SW480 (cell line): ENCODE measurements at places on chromosomes 3 and 15.

- DNase-seq: no peak
These were observed 164.6 kb upstream of the TSC22D2 start for GRCh38 chr3:150243466-150243865.

GRCh38 chr3:138732456-138732855 lies 102.3 kb downstream of the PIK3CB start:
- DNase-seq: no peak

- DNase-seq: peak; percentile 9
These were observed 50.6 kb upstream of the PHLDB2 start for GRCh38 chr3:111808439-111808838.

DNA sequence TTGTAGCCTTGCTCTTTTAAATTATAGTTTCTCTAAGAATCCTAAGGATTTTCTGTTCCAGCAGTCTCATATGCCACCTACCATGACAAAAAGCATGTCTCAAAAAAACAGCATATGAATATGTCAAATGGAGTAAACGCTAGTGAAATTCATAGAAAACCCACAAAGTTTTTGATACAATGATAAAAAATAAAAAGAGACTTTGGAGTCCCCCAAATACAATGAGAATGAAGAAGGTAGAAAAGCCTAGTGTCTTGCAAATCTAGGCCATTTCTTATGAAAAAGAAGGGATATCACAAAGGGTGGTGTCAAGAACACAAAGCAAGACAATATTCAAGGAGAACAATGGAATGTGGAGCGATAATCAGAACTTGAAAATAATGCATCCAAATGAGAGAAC lies 668.5 kb downstream of the PLOD2 start:
- DNase-seq: no peak

DNA sequence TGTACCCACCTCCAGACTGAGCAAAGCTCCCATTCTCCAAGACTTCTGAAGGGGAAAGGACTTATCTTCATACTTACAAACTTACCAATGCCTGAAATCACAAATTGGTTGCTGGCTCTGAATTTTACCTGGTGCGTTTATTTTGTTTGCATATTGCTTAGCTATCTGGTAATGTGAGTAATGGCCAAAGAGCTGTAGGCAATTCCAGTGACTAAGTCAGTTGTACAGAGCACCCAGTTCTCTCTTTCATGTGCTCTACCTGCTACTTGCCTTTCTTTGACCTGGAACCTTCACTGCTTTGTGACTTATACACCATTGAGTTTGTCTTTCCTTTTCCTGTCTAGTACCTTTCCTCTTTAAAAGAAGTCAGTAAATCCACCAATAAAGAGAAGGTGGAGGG lies 755.9 kb upstream of the LMCD1 start:
- DNase-seq: no peak

- peak; percentile 25 for DNase-seq
These were observed 824 bp upstream of the CILP start for GRCh38 chr15:65212097-65212496.

DNA sequence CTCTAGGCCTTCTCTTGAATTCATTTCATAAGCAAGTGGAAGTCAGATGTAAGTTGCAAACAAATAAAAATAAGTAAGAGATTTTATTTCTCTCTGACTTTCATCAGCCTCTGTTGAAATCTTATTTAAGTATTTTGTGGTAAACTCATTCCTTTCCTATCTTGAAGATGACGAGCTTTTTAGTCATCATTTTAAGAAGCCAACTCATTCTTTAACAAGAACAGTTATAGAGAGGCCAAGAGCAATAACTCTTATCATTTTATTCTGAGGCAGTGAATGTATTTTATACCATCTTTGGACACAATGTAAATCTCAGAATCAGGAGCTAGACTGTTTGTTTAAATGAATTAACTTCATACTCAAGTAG lies 147.5 kb upstream of the MBNL1 start:
- no peak for DNase-seq

DNA sequence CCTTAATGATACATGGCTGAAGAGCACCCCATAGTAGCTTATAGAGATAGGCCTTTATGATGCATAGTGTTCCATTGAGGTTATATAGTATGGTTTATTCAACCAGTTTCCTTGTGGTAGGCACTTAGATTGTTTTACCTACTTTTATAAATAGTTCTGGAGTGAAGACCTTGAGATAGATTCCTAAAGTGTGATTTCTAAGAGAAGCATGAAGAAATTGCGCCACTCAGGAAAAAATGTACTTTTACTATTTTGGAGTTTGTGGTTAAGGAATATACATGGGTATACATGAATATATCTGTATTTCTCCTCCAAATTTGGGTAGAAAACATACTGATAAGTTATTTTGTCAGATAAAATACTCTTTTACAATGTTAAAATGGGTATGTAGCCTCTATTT lies 70.5 kb downstream of the CHD2 start:
- no peak for DNase-seq

DNA sequence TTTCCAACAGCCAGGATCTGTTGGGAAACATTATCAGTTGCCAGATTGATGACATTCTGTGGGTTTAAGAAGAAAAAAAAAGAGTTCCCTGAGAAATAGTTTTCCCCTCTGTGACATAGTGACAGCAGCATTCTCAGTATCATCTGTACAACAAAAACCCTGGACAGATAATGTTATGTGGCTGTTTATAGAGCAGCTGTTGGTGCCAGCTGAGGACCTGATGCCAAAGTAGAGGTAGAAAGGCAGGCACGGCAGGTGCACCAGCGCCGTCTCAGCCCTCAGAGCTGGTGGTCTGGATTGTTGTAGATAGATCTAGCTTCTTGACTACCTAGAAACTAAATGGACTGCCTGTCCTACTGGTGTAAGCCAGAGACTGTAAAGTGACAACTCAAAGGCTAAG lies 56.2 kb upstream of the FILIP1L start:
- DNase-seq: no peak

DNA sequence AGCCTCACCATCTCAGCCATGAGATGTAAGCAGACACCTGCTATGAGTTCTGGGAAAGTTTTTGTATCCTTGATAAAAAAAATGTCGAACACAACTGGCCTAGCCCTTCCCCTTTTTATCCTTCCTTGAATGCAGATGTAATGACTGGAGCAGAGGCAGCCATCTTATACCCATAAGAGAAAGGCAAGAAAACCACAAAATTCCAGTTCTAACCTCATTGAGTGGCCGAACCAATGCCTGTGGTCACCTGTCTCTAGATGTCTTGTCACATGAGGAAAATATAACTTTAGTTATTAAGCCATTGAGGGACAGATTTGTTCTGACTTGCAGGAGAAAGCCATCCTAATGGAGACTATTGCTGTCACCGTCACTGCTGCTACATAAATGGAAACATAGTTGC lies 80.4 kb upstream of the SLC6A6 start:
- no peak for DNase-seq

GRCh38 chr3:134659391-134660045 lies 8.7 kb upstream of the KY start:
- DNase-seq: no peak

GRCh38 chr3:170956647-170957046 lies 48.2 kb upstream of the EIF5A2 start:
- no peak for DNase-seq

GRCh38 chr3:128764863-128765262 lies 38.9 kb downstream of the RAB7A start:
- no peak for DNase-seq

DNA sequence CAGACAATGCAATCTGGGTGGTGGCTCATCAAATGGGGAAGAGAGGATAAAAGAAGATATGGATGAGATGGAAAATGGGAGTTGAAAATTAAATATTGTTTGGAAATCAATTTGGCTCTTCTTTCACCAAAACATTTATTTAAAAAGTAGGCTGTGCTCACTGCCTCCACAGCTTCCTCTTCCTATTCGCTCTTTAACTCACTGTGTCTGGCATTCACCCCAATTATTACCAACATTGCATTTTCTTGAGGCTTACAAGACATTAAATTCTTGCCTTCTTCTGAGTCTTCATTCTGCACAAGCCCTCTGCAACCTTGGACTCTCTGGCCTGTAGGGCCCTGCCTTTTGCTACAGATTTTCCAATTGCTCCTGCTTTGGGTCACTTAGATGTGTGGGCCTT lies 52.9 kb upstream of the TSPAN3 start:
- DNase-seq: no peak

DNA sequence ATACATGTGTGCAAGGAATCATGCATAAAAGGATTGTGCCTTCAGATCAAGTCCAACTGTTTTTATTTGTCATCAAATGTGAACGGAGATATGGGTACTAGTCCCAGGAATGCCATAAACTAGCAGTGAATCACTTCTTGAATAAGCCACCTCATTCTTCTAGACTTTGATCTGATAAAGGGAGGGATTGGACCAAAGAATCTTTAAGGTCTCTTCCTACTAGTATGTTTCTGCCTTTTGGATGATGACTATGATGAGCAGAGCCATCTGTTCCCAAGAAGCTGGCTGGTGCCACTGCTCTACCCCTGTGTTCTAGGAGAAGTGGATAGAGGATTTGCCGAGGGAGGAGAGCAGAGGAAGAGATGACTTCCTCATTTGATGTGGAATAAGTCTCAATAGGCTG lies 28.8 kb upstream of the UACA start:
- peak; percentile 69 for DNase-seq

GRCh38 chr3:118466795-118467330 lies 567.8 kb downstream of the IGSF11 start:
- DNase-seq: no peak
